Stimulated activated CD4-positive, alpha-beta T cell treated with anti-CD3 and anti-CD28 coated beads, Interleukin-1b, Interleukin-23, amount 100 ng/mL, for 1 hour (primary cell): ENCODE measurements at places on chromosomes 4 and X.

DNA sequence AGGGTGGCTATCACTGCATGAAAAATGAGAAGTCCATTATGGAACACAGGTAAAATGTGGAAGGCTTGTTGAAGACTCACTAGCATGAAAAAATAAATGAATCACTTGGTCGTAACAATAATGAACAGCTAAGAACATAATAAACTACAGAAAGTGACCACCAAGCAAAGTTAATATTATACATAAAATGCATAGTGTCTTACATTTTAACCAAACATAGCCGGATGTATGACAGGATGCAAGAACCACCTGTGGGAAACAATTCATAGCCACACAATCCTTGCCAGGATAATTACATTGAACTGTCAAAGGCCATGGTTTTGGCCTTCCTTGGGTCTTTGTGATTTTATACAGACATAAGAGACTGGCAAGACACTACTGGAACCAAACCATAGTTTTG is 81.9 kb upstream of the ATXN3L start:
- no peak for DNase-seq

DNA sequence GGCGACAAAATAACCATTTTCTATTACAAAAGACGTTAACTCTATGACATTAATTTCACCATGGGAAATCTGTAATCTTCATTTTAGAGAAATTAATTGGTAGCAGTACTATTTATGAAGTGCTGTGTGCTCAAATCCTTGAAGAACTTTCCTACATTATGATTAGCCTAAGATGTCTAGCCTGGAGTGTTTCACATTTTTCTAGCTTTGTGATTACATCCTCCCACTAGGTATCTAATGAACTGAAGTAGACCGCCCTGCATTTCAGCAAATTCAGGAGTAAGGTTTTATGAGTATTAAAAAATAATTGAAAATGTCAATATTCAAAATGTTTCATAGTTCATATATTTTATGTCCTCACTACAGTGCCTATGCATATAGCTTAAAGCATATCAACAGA is 713.1 kb downstream of the CCSER1 start:
- DNase-seq = no peak

- no peak for DNase-seq
Measured at GRCh38 chr4:55002431-55002830, 123.0 kb downstream of the KDR start.

GRCh38 chr4:3781193-3781886 is 15.2 kb downstream of the ADRA2C start:
- no peak for DNase-seq

DNA sequence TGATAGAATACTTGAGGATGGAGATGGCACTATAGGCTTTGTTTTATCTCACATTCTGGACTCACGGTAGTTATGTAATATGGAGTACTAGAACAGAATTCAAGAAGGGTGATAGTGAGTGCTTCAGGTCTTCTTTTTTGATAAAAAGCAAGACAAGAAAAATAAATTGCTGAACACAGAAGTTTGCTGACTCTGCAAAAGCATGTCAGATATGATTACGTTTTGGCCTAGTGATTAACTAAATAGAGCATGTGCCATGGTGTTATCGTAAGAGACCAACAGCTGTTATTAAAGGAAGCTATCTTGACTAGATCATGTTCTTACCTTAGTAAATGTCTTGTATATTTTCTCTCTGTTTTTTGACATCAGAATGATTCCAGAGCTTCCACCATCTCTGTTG is 436.9 kb upstream of the LCORL start:
- DNase-seq = no peak

GRCh38 chrX:119004920-119005524 is 30.6 kb downstream of the LONRF3 start:
- peak; percentile 15 for DNase-seq
